ENCODE measurements at places on chromosomes 12 and 14. TPM values are rescaled to one million over a fixed set of nuclear protein-coding genes. Genes with fewer than 3 reads are reported as not detected.

CIROP gene
- not detected for total RNA-seq

PRDM4 gene
- total RNA-seq: 21.5 TPM

NAB2 gene
- 21.6 TPM for total RNA-seq

ATXN7L3B gene
- total RNA-seq: 21.0 TPM

OTX2 gene
- total RNA-seq: not detected

AQP6 gene
- total RNA-seq: not detected

C3AR1 gene
- total RNA-seq: 1.9 TPM

APOLD1 gene
- 10.6 TPM for total RNA-seq

SETD3 gene
- 84.2 TPM for total RNA-seq

SPTB gene
- 2.0 TPM for total RNA-seq

CD27 gene
- not detected for total RNA-seq

LRP1-AS gene
- not detected for total RNA-seq

TSPAN8 gene
- not detected for total RNA-seq

SRGAP1 gene
- total RNA-seq: 3.7 TPM

DNA sequence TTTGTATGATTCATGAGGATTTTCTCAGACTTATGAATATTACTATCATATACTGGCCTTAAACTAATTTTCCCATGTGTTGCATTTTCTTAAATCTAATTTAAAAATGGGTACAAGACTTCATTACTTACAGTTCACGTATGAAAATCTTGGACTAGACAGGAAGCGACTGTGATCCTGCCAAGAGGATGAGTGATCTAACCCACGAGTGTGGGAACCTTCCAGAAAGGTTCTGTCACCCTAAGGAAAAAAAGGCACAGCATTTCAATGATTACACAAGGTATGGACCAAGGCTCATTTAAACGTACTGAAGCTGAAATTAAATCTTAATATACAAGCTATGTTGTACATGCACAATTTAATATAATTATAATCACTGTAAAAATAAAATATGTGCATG, 293.5 kb upstream of the DIO2 start:
- no peaks in the 10 kb centered on the region for H3K4me1 ChIP-seq
- DNase-seq: no peak
- no peak overlapping the region for H3K4me3 ChIP-seq
- no peak overlapping the region for H3K27ac ChIP-seq
- H3K36me3 ChIP-seq: no peaks in the 10 kb centered on the region
- no peaks in the 10 kb centered on the region for H3K27me3 ChIP-seq

DNA sequence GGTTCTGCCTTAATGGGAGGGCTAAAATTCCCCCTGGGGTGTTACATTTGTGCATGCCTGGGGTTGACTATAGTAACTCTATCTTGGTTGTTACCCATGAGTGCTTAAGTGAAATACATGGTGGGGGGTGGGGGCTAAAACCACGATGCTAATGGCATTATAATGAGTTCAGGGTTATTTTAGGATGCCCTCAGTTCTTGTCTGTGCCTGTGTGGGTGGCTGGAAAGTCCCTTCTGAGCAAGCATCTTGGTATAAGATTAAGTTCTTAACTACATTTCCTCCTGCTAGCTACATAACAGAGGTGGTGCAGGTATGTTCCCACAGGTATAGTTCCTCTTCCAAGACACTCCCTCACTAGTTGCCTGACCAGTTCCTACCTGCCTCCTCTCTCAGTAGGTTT, 822.3 kb downstream of the LRFN5 start:
- H3K4me1 ChIP-seq: no peaks in the 10 kb centered on the region
- no peaks in the 10 kb centered on the region for H3K27me3 ChIP-seq
- DNase-seq: no peak
- H3K27ac ChIP-seq: no peak overlapping the region

DNA sequence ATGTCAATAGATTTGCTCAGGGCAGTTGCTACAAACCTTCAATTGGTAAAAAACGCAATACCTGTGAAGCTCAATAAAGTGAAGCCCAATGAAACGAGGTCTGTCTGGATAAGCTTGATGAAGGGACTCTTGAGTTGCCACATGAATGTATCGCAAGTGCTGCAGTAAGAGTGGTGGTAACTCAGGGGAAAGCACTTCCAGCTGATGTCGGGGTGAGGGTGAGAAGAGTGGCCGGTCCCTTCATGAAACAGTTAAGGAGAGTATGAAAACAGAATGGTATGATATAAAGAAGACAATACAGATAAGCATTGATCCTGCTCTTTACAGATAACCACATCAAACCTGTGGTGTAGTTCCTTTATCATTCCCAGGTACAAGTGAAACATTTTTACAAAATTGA, 83.4 kb upstream of the EVL start:
- no peaks in the 10 kb centered on the region for H3K36me3 ChIP-seq
- no peaks in the 10 kb centered on the region for H3K4me1 ChIP-seq
- H3K27ac ChIP-seq: no peak overlapping the region
- H3K27me3 ChIP-seq: no peaks in the 10 kb centered on the region

DNA sequence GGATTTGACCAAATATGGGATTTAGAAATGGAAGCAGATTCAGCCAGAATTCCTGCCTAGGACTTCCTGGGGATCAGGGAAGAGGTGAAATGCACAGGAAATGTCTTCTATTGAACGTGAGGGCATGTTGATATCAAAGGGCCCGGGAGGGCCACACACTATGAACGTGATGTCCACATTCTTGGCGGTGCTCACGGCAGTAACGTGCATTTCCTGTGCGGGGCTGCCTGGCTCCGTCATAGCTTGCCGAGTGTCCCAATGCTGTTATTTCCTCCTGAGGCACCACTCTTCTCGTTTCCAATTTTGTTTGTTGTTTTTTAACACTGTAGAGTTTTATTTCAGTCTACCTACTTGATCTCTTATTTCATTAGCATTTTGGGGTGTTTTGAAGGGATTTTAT, 67.3 kb downstream of the ZNF664 start:
- no peaks in the 10 kb centered on the region for H3K27me3 ChIP-seq
- H3K4me3 ChIP-seq: no peak overlapping the region
- DNase-seq: no peak
- no peaks in the 10 kb centered on the region for H3K36me3 ChIP-seq
- H3K27ac ChIP-seq: no peak overlapping the region

- no peak for DNase-seq
- H3K4me1 ChIP-seq: no peaks in the 10 kb centered on the region
- H3K27me3 ChIP-seq: no peaks in the 10 kb centered on the region
These were observed 141.7 kb upstream of the DAAM1 start for GRCh38 chr14:59046746-59047145.

GRCh38 chr12:20404576-20405346, 36.4 kb downstream of the PDE3A start:
- H3K4me1 ChIP-seq: no peaks in the 10 kb centered on the region
- DNase-seq: no peak
- no peak overlapping the region for H3K27ac ChIP-seq
- no peaks in the 10 kb centered on the region for H3K36me3 ChIP-seq
- no peaks in the 10 kb centered on the region for H3K27me3 ChIP-seq

- H3K27ac ChIP-seq: no peak overlapping the region
- no peaks in the 10 kb centered on the region for H3K36me3 ChIP-seq
- DNase-seq: no peak
- H3K27me3 ChIP-seq: no peaks in the 10 kb centered on the region
These were observed 30.6 kb downstream of the ATF7IP start for GRCh38 chr12:14396071-14396470.

GRCh38 chr12:88181881-88182280, 39.8 kb downstream of the TMTC3 start:
- H3K36me3 ChIP-seq: peaks cover 13% of the 10 kb centered on the region
- H3K27ac ChIP-seq: no peak overlapping the region
- H3K4me1 ChIP-seq: no peaks in the 10 kb centered on the region
- no peak for DNase-seq
- H3K27me3 ChIP-seq: no peaks in the 10 kb centered on the region
- H3K4me3 ChIP-seq: no peak overlapping the region

GRCh38 chr12:89781156-89781555, 72.5 kb upstream of the ATP2B1 start:
- peaks cover 8% of the 10 kb centered on the region for H3K4me1 ChIP-seq
- DNase-seq: no peak
- H3K36me3 ChIP-seq: no peaks in the 10 kb centered on the region
- no peaks in the 10 kb centered on the region for H3K27me3 ChIP-seq
- no peak overlapping the region for H3K27ac ChIP-seq

- DNase-seq: no peak
- no peaks in the 10 kb centered on the region for H3K27me3 ChIP-seq
- H3K4me1 ChIP-seq: no peaks in the 10 kb centered on the region
- no peak overlapping the region for H3K27ac ChIP-seq
These were observed 197.0 kb downstream of the ACSS3 start for GRCh38 chr12:81274637-81275529.

- H3K36me3 ChIP-seq: peaks cover 23% of the 10 kb centered on the region
- peak; percentile 60 for DNase-seq
- H3K4me3 ChIP-seq: peak within 1 kb of the TSS; percentile 99
- H3K4me1 ChIP-seq: peaks cover 30% of the 10 kb centered on the region
- H3K27ac ChIP-seq: peak within 1 kb of the TSS; percentile 91
These were observed at the start of gene DENND5B for GRCh38 chr12:31590642-31591379. Gene DENND5B (minus strand): TSS chr12:31591136. CDS start chr12:31590832, 304 bp downstream.

DNA sequence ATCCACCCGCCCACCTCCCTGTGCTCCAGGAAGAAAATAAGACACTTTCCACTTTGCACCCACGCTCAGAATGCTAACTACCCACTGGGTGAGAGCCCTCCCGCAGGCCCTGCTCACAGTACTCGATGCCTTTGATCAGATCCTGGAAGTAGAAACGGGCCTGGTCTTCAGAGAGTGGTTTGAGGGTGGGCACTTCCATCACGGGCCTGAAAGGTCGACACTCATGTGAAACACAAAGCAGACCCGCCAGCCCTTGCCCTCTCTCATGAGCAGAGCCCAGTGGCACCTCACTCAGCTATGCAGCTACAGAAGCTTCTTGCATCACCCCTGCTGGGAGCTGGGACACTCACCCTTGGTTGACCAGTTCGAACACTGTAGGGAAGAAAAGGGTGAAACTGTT, 41.1 kb downstream of the CAMKK2 start:
- no peak overlapping the region for H3K4me3 ChIP-seq
- no peak overlapping the region for H3K27ac ChIP-seq
- no peaks in the 10 kb centered on the region for H3K4me1 ChIP-seq

DNA sequence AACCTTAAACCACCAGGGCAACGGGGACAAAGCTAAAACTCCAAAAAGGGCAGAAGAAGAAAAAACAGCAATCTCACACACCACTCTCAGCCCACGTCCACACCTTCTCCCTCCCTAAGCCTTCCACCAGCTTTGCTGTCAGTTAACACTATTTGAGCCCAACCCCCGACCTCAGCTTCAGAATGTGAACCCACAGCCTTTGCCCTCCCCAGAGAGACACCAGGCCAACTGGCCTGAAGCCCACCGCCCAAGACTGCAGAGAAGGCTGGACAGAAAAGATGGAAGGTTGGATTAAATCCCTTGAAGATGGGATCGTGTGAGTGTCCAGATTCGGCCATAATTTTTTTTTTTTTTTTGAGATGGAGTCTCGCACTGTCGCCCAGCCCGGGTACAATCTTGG, 22.4 kb downstream of the IRF2BPL start:
- H3K36me3 ChIP-seq: no peaks in the 10 kb centered on the region
- no peak for DNase-seq
- no peak overlapping the region for H3K4me3 ChIP-seq
- no peak overlapping the region for H3K27ac ChIP-seq
- no peaks in the 10 kb centered on the region for H3K27me3 ChIP-seq

DNA sequence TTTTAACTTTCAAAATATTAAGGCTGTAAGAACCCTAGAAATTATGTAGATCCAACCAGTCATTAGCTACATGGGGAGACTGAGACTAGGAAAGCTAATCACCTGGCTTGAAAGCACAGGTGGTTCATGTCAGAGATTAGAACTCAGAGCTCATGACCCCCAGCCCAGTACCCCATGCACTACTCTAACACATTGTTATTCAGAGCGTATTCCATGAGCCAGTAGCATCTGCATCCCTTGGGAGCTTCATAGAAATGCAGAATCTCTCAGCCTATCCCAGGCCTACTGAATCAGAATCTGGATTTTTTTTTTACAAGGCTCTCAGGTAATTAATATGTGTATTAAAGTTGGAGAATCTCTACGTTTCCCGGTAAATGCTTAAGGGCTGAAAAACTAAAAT, 161.7 kb downstream of the BTG1 start:
- no peak overlapping the region for H3K27ac ChIP-seq
- H3K4me3 ChIP-seq: no peak overlapping the region

DNA sequence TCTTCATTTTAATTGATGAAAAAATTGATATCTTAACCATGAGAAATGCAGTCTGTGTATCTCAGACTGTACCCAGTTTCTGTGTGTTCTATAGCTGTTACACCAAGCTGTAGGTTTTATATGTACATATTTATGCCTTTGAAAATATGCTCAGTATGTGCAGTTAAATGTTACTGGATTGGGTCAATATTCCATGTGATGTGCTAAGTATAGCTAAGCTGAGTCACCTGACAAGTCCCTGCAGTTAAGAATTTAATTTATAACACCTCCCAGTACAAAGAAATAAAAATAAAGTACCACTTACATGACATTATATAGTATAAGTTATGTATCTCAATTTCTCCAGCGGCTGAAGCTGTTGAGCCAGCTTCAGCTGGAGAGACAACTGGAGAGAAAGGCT, 984.0 kb downstream of the GALC start:
- H3K4me1 ChIP-seq: no peaks in the 10 kb centered on the region
- no peak overlapping the region for H3K4me3 ChIP-seq
- H3K27ac ChIP-seq: no peak overlapping the region
- H3K27me3 ChIP-seq: no peaks in the 10 kb centered on the region

- H3K36me3 ChIP-seq: no peaks in the 10 kb centered on the region
- no peaks in the 10 kb centered on the region for H3K4me1 ChIP-seq
- no peak for DNase-seq
- peaks cover 16% of the 10 kb centered on the region for H3K27me3 ChIP-seq
- H3K4me3 ChIP-seq: no peak overlapping the region
These were observed 58.2 kb downstream of the KIF26A start for GRCh38 chr14:104196461-104197140.

DNA sequence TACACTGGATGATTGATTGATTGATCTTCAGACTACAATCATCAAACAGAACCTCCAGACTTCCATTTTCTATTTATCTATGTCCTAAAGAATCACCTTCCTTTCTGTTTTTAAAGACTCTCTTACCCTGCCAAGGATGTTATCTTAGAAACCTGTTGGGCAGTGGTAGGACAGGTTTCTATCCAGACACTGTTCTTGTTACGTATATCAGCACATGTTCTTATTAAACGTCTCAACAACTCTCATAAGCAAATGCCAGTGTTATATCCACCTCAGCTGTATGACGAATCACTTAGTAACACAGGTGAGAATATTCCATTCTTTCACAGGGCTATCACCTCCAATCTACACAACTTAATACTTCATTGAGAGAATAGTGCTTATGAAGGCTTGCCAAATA, 40.2 kb upstream of the RPL10L start:
- DNase-seq: no peak
- no peak overlapping the region for H3K4me3 ChIP-seq
- H3K27ac ChIP-seq: no peak overlapping the region
- H3K36me3 ChIP-seq: no peaks in the 10 kb centered on the region

DNA sequence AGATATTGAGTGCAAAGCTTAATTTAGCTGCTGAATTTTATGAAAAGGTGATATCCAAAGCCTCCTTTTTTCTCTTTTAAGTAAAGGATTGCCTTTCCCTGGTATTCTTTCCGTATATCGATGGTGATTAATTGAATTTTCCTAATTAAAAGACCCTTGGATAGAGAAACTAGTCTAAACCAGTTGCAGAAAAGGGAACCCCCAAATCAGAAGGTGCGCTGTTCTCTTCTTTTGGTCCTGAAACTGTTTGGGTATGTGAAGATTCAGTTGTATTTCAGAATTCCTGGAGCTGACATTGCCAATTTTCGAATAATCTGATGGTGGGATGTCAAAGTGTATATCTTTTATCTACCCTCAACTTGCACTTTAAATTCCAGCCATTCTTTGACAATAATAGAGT, 1.9 kb downstream of the GPHN start:
- H3K4me1 ChIP-seq: peaks cover 16% of the 10 kb centered on the region
- no peak for DNase-seq
